ENCODE measurements at places on chromosomes 1 and 21.

DNA sequence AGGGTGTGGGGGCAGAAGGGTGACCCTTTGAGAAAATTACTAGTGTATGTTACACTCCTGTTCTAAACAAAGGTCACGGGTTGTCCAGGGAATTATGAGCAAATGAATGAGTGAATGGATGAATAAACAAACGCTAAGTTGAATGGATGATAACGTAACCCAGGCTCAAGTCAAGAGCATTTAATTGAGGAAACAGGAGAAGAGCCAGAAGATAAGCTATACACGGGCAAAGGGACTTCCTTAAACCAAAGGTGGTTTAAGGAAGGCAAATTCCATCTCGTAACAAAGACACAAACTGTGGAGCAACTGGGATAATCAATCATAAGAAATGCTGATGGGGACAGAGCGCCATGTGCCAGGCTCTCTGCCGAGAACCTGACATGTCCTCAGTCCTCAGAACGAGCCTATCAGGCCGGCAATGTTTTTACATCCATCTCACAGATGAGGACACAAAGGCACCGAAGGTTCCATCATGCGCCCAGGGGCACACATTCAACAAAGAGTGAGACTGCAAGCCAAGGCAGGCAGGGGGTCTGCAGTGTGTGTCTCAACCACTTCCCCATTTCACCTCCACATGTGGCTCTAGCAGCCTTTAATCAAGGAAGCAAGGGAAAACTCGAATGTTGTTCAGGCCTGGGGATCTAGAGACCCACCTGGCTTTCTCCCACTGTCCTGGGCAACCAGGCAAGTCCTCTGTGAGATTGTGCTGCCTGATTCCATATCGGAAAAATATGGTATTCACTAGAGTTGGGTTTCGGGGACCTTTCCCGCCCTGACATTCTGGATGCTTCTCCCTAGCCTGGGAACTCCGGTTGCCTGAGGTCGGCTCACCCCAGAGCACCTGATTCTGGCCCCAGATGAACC is 126.8 kb upstream of the EDN2 start:
- no peak for DNase-seq

DNA sequence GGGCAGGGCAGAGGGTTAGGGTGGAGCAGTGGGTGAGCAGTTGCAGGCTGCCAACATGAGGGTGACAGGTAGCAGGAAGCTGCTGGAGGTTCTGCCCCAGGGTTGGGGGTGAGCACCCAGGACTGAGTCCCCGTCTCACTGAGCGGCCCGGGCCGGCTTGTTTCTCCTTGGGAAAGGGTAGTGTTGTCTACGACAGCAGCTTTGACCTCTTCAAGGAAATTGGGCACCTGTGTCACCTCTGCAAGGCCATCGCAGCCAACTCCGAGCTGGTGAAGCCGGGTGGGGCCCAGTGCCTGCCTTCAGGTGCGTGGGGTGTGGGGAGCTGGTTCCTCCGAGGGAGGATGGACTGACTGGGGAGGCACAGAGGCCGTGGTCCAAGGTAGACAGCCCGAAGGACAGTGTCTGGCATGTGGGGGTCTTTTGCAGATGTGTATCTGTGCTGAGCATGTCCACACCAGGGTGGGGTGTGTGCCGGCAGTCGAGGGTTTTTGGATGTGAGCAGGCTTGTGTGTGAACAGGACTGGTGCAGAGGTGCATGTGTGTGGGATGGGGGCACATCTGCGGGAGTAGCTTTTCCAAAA is 51.9 kb downstream of the DISP3 start:
- no peak for DNase-seq

DNA sequence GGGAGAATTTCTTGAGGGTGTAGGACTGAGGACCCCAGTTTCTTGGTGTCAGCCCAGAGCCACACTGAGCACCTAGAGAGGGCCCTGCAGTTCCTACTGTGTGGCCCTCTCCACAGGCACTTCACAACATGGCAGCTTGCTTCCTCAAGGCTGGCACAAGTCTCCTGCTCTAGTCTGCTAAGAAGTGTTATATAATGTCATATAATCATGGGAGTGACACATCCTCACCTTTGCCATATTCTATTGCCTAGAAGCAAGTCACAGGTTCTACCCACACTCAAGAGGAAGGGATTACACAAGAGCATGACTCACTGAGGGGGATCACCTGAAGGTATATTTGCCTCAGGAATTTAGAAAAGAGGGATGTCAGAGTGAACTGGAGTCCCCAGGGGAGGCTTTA is 5.5 kb upstream of the SNX27 start:
- DNase-seq: no peak

GRCh38 chr1:39416609-39417008 is 74.8 kb upstream of the BMP8A start:
- DNase-seq: no peak

DNA sequence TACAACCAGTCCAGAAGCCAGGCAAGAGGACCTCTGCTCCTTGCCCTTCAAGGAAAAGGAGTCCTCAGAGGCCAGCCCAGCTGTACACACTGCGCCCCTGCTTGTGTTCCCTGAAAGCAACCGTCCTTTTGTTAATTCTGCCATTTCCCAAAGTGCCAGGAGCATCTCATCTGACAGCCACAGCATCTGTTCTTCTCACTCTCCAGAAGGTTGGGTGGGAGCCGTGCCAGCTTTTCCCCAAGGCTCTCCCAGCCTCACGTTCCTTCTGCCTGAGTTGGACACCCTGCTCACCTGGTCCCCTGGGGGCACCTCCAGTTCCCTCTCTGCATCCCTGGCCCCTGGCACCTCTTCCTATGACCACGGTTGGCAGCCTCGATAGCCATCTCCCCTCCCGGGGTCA is 10.5 kb upstream of the CNTN2 start:
- DNase-seq: no peak

DNA sequence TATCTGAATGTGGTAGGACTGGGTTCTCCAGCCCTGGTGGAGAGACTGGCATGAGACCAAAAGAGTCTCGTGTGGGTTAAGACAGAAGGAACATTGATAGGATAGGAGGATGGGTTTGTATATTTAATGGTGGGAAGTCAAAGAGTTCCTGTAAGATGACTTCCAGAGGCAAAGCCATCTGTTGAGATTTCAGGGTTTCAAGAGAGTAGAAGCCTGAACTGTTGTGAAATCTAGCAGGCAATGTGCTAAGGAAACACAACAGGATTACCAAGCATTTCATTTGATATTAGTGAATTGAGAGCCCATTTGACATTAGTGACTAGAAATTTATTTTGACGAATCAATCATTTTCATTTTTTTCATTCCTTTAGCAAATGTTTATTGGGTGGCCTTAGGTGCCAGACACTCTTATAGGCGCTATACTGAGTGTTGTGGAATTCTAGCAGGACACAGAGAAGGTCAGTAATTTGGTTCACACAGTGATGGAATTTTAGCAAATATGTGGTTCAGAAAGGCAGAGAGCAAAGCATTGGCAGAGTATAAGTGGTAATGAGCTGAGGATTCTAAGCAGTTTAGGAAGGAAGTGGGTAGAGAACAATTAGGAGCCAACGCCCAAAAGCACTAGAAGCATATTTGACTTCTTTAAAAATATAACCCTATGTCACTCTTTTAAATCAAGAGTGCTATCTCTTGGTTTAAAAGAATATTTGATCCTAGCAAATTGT is 149.3 kb downstream of the AK5 start:
- DNase-seq: no peak

- DNase-seq: no peak
Measured at GRCh38 chr1:53380296-53380695, 52.4 kb upstream of the LRP8 start.

GRCh38 chr1:101460739-101461138 is 223.9 kb downstream of the S1PR1 start:
- no peak for DNase-seq

- DNase-seq: no peak
Measured at GRCh38 chr1:65688848-65689247, 103.8 kb upstream of the PDE4B start.

DNA sequence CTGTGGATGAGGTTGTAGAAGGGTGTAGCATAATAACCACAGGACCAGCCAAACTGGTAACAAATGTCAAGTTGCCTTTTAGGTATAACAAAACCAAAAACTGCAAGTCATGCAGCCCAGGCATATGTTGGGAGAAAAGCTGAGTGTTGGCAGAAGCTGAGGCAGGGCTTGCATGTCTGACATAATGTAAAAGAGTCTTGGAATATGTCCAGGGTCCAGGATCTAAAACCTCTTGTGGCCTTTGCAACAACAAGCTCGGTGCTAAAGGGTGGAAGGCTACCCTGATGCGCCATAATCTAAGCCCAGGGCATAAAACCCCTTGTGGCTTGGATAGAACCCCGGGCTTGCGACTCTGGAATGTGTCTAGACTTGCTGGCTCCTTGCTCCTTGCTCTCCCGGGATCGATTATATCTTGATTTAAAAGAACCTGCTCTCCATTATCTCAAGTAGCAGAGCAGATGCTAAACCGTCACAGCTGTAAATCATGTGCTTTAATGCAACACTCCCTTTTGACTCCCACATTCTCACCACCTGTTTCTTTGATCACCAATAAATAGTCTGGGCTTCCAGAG is 26.5 kb upstream of the SLC35A3 start:
- no peak for DNase-seq

GRCh38 chr21:37281579-37281978 is 14.4 kb upstream of the VPS26C start:
- DNase-seq: no peak

- DNase-seq: no peak
Measured at GRCh38 chr1:14849038-14849437, 250.6 kb downstream of the KAZN start.

DNA sequence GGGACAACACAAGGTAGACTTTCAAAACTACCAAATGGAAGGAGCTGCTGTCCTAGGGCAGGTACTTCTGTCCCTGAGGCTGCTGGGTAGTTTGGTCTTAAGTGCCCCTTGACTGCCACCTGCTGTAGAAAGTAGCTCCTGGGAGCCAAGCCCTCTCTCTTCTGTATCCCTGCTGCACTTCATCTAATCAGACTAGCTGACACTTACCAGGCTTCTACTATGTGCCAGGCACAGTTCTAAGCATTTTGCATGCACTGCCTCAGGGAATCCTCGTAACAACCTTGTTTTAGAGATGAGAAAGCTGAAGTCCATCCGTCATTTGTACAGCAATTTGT is 15.9 kb upstream of the SRSF4 start:
- no peak for DNase-seq

GRCh38 chr1:62068978-62069377 is 125.7 kb upstream of the L1TD1 start:
- no peak for DNase-seq

DNA sequence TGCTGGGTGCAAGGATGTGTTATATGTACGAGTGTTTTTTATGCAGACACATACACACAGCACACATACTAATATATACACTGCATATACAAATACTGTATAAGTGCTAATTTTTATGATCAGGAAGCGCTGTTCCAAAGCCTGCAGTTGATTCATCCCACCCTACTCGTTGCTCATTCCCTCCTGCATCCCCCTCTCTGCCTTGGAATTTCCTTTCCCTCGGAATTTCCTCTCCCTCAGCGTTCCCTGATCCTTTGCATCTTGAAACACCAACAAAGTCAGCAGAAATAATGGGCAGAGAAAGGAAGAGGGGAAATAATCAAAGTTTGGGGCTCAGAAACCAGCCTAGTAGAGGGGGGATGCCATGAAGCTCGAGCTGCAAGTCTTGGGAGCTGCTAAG is 98.9 kb downstream of the CSMD2 start:
- DNase-seq: no peak

GRCh38 chr1:36511804-36512798 is 29.4 kb upstream of the CSF3R start:
- DNase-seq: no peak

- no peak for DNase-seq
Measured at GRCh38 chr21:26943921-26944320, 23.0 kb downstream of the ADAMTS5 start.

DNA sequence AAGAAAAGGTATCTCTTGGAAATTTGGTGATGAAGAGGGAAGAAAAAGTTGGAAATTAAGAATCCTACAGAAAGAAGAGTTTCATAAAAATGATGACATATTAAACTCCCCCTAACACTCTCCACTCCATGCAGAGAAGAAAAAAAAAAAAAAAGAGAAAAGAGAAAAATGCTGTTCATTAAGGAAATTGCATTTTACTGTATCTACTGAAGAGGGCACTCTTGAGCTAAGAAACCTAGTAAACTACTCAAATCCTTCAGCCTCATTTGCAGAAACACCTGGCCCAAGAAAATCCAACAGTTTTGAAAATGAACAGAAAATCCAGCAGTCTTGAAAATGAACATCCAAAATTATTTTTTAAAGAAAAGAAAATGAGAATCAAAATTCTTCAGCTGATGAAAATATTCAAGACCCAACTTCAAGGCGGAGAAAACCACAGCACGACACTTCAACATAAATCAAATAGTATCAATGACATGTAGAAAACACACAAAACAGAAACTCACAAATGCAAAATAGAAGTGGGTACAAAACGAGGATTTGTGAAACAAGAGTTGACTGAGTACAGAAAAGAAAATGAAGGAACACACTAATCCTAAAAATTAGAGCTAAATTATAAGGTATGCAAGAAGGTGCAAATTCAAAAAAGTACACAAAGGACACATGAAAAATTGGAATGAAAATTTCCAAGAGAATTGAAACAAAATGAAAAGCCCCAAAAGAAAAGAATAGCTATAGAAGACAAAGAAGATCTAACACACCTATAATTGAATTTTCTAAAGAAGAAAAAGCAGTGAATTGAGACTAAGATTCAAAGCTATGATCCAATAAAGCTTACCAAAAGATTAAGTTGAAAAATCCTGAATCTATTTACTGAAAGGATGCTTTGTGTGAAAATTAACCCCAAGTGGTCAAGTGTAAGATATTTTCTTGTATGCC is 73.2 kb upstream of the DNAJC6 start:
- no peak for DNase-seq

DNA sequence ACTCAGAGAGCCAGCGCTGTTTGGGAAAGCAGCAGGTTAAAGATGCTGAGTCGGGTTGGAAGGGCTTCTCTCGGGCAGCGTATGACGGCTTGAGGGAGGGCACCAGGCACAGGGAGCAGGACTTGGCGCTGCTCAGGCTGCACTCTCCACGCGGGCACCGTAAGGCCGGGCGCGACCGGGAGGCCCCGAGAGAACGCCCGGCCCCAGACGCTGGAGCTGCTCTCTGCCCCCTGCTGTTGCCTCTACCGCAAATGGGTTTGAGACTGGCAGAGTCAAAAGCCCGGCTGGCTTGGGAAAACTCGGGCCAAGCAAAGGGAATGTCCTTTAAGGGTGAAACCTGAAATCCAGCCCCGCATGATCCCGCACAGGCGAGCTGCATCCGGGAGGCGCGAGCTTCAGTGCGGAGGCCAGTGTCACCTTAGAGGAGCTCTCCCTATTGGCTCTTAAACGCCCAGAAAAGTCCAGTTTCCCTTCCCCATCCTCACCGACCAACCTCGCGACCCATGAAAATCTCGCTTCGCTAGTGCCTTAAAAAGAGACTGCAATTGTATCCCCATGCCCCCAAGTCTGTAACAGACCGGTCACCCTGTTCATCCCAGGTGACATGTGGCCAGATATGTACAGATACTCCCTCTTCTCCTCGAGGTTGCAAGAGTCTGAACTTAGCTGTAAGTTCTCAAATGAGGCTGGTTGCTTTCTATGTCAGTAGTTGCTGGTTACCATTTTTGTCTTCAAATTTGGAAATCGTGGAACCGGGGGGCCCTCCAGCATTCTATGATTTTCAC is 1.1 kb downstream of the PRRX1 start:
- no peak for DNase-seq
